ENCODE measurements at places on chromosomes 2 and 18. TPM values are rescaled to one million over a fixed set of nuclear protein-coding genes. Genes with fewer than 3 reads are reported as not detected.

The MALL gene
- 17.4 TPM for total RNA-seq

The HOXD8 gene
- not detected for total RNA-seq

The CEBPZ gene
- total RNA-seq: 55.4 TPM

The LPIN1 gene
- 49.7 TPM for total RNA-seq

The ABCG8 gene
- total RNA-seq: not detected

The CCDC121 gene
- total RNA-seq: 1.0 TPM

The PSME4 gene
- total RNA-seq: 42.4 TPM

The TXNDC9 gene
- 63.2 TPM for total RNA-seq

The GRB14 gene
- total RNA-seq: 15.4 TPM

The LIMS4 gene
- not detected for total RNA-seq

The RAD51AP2 gene
- 0.04 TPM for total RNA-seq
